Cerebellar nuclear complex (tissue), 1 donor: ENCODE measurements at places on chromosomes 1 and 21.

DNA sequence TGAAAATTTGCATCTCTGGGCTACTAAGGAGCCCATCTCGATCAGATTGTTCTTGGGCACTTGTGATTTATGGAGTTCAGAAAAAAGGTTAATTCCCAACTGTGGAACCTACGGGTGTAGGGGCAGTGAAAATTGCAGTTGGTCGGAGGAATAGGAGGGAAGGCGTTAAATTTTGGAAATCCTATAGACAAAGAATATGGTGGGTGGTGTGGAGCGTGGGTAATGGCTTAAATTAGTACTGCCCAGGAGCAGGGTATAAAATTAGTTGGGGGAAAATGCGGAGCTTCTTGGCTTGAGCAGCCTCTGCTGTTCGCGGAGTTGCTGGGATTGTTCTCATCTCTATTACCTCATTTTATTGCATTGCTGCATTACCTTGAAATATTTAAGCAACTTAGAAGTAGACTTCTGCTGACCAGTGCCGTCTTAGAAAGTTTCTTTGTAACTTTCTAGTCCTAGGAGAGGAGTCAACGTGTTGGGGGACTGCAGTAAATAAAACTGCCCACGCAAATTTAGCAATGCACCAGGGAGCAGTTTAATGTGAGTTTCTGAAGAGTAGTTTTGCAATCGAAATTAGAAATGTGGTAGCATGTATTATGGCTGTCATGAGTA is 514 bp downstream of the S1PR1 start:
- no peak for DNase-seq

- no peak for DNase-seq
Measured at GRCh38 chr21:36754241-36754898, 55.5 kb downstream of the SIM2 start.

- no peak for DNase-seq
Measured at GRCh38 chr1:47843059-47843458, 154.1 kb downstream of the TRABD2B start.

DNA sequence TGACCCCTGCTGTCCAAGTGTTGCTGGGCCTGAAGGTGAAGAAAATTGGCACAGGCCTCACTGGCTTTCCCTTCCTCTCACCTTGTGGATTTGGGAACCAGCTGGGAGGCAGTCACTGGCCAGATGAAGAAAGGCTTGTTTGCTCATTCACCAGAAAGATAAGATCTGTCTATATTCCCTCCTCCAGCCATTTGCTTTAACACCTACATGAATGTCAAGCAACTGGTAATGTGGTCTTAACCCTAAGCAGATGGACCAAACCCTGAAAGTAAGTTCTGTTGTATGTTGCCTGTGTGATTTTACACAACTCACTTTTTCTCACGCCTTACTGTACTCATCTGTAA is 10.3 kb upstream of the SRRM1 start:
- no peak for DNase-seq

- DNase-seq = no peak
Measured at GRCh38 chr1:56339786-56340465, 239.4 kb downstream of the PLPP3 start.

DNA sequence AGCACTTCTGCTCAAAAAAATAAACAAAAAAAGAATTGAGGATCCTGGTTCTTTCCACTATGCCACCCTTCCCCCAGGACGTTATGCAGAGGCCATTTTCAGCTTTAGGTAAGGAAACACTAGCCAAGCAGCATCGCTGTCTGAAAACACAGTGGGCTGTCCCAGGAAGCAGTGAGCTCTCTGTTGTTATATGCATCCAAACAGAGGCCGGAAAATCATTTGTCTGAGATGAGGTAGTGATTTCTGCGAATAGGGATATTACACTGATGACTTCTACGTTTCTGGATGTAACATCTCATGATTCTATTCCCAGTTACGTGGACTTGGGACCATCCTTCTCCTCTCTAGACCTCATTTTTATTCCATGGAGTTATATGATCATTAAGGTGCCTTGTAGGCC is 137.2 kb downstream of the OMA1 start:
- no peak for DNase-seq

DNA sequence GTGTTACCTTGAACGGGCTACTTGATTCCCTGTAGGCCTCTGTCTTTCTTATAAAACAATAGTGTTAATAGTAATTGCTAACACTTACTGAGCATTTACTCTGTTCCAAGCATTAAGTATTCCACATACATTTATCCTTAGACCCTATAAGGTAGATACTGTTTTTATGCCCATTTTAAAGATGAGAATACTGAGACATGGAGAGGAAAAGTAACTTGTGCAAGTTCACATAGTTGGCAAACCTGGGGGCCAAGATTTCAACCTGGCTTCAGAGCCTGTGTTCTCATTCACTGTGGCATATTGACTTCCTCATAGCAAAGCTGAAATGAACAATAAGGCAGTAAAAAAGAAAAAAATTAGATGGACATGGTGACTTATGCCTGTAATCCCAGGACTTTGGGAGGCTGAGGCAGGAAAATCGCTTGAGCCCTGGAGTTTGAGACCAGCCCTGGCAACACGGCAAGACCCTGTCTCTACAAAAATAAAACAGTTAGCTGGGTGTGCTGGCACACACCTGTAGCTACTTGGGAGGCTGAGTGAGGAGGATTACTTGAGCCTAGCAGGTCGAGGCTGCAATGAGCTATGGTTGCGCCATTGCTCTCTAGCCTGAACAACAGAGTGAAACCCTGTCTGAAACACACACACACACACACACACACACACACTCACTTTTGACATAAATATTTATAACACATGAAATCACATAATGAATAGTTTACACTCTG is 19.6 kb upstream of the HMGN2 start:
- no peak for DNase-seq

DNA sequence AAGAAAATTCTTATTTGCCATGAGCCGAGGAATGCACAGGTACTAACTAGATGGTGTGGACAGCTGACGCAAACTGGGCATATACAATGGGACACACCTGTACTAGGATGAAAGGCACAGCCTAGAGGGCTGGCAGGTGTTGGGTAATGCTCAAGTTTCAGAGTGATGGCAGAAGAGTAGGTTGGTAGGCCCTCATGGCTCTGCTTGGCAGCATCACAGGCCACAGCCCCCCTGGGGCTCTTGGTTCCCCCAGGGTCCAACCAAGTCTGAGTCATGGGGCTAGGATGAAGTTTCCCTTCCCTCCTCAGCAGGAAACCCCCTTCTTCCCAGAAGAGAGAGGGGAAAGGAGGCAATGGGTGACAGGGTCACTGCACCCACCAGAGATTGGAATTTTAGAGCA is 35.2 kb downstream of the SPEN start:
- no peak for DNase-seq

DNA sequence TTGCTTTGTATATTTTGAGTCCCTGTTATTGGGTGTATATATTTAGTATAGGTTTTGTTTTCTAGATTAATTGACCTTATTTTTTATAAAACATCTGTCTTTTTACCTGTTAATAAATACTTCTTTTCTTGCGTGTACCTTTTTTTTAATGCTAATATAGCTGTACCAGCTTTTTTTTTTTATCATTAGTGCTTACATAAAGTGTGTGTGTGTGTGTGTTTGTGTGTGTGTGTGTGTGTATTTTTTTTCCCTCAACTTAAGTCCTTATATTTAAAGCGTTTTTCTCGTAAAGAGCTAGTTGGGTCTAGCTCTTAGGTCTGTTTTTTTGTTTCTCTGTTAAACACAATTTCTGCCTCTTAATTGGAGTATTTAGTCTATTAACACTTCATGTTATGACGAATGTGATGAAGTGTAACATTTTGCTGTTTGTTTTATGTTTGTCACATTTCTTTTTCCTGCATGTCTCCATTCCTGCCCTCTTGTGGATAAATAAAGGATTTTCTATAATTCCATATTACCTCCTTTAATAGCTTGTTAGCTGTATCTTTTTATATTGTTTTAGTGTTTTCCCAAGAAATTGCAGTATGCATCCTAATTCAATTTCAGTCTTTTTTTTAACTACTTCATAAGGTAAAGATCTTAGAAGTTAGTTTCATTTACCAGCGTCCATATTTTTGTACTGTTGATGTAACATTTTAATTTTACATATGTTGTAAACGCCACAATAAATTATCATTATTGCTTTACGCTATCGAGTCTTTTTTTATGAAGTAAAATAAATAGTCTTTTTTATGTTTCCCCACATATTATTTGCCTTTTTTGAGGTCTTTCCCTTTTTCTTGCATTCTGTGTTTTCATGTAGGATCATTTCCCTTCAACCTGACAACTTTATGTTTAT is 4.3 kb downstream of the PRMT2 start:
- DNase-seq = no peak

DNA sequence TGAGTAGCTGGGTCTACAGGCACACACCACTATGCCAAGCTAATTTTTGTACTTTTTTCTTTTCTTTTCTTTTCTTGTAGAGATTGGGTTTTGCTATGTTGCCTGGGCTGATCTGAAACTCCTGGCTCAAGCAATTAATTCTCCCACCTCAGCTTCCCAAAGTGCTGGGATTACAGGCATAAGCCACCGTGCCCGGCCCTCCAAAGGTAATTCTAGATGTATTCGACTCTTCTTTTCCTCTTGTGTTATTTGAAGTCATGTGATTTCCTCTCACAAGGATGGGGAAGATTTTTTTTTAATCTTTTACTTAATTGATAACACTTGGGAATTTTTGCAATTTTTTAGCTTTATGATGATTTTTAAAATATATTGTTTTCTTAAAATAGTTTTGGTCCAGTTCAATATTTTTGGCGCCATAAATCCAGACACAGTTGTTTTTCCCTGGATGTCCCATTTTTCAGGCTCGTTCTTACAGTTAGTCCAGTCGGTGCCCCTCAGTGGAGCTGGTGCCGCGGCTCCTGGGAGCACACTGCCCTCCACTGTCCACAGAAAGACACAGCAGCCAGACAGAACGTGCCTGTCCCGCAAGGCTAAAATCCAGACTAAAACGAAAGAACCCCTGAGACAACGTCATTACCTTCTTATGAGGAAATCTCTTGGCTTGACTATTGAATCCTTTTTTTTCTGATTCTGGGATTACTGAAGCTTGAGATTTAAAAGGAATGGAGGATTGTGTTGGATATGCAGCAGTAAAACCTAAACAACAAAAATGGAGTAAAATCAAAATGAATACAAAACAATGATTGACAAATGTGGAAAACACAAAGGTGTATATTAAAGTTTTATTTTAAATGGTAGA is 22.4 kb downstream of the STPG1 start:
- DNase-seq = peak; percentile 69

- peak; percentile 51 for DNase-seq
Measured at GRCh38 chr1:241934201-241934848, 23.2 kb upstream of the BECN2 start.

GRCh38 chr1:178411756-178412399 is 84.9 kb downstream of the CLEC20A start:
- DNase-seq = no peak

- peak; percentile 95 for DNase-seq
Measured at GRCh38 chr1:246492611-246493245, 14.4 kb downstream of the SMYD3 start.

DNA sequence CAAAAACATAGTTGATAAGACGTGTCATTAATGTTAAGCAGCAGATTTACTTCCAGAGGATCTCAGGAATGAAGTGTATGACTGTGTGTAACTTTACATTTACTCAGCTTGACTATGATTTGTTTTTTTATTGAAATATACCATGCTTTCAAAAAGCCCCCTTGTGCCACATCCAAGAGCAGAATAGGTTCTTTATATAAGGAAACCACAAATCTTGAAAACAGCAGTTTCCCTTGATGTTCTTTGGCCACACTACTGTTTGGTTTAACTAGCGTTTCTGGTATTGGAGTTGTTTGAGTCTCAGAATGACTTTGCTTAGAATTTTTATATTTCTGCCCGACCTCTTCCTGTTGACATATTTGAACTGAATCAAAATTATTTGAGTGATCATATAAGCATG is 25.0 kb downstream of the LRRC8C start:
- no peak for DNase-seq
